ENCODE measurements at places on chromosomes 11 and 22.

GRCh38 chr11:68655806-68656205 is 28.5 kb upstream of the GAL start:
- no peak for DNase-seq

- peak; percentile 76 for DNase-seq
Observed at GRCh38 chr11:111417766-111418435, 38.8 kb upstream of the POU2AF1 start.

DNA sequence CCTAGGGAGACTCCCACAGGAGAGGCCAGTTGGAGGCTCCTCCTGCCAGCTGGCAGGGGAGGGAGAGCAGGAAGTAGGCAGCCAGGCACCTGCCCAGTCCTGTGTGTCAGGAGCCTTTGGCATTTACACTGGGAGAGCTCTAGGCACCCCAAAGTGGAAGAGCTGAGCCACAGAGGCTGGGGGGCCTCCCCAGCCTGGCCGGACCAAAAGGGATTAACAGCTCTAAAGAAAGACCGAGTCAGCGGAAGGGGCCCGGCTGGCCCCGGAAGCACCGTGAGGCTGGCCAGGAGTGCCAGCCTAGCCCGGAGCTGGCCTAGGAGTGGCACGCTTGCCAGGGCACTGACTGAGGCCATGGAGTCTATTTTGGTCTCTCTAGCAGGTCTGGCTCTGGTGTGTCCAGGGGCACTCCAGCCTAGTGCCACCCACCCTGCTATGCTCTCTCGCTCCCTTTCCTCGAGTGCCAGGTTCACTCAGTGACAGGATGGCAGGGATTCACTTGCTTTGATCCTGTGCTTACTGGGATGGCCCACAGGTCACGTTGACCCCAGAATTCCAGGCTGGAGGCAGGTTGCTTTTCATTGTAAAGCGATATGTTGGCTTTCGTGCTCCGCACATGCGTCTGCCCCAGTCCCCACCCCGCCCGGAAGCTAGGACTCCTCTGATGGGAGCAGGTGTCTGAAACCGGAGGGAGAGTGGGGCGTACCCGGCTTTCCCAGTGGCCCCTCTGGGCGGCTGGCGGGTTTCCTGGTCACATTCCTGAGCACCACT is 3.3 kb upstream of the KMT5B start:
- DNase-seq: no peak

DNA sequence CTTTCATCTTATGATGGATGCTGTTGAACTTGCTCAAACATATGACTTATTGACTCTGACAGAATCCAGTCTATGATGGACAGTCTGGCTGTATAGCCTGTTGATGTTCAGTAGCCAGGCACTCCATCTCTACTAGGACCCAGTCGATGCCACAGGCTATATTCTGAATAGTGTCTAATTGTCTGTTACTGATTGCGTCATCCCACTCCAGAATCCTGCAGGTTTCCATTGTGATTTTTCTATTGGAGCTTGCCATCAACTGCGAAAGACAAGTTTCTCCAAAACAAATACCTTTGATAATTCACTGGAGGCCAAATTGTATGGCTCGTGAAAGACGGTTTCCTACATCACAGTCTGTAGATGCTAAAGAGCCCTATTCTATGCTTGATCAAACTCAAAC is 481.7 kb upstream of the CHORDC1 start:
- DNase-seq: no peak

DNA sequence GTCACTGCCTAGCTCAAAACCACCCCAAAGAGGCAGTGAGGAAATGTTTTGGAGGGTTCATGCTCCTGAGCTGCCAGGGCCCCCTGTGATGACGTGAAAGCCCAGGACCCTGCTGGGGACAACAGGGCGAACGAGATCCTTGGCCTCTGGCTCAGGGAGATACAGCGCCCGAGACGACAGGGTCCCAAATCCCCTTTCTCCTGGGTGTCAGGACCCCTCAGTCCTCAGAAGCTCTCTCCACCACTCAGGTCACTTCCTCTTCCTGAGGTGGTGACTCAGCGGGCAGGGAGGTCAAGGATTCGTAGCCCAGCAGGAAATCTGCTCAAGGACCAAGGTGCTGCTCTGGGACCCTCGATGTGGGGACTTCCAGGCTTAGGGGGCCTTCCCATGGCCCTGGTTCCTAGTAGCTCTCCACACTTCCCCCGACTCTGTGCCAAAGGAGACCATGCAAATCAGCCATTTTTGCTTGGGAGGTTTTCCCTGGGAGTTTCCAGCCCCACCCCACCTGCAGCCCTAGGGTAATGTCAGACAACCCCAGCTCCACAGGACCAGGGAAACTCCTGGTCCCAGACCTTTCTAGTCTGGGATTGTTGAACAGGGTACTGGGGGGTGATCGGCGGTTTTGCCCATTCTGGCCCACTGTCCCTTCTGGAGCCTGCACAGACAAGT is 12.8 kb downstream of the BCL9L start:
- DNase-seq: no peak

- no peak for DNase-seq
Observed at GRCh38 chr11:116078101-116078591, 573.9 kb upstream of the CADM1 start.

- no peak for DNase-seq
Observed at GRCh38 chr11:132228746-132229325, 858.4 kb downstream of the NTM start.

DNA sequence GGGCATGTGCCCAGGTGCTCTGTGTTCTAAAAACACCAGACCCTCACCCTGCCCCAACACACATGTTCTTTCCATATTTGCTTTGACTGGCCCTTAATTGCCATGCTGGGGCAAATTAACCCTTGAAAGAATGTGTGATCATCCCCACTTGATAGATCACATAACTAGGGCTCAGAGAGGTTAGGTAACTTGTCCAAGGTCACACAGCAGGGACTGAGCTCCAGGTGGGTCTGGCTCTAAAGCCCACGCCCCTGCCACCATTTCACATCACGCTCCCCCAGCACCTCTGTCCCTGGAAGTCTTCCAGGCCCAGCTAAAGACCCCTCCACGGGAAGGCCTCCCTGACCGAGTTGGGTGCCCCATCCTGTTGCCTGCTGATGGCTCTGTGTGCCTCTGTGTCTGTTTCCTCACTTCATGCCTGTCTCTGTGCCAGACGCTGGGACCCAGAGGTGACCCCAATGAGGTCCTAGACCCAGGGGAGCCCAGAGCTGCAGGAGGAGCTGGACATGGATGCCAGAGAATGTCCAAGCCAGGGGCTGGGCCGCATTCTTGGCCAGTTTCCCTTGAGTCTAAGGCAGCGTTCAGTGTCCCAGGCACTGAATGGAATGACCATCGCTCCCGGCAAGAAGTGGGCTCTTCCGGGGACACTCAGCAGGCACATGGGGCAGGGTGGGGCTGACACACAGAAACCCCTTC is 79.7 kb downstream of the MYO7A start:
- no peak for DNase-seq

- no peak for DNase-seq
Observed at GRCh38 chr11:78094250-78094649, 14.6 kb upstream of the NDUFC2 start.

- DNase-seq: no peak
Observed at GRCh38 chr11:10426475-10426874, 28.6 kb upstream of the AMPD3 start.

DNA sequence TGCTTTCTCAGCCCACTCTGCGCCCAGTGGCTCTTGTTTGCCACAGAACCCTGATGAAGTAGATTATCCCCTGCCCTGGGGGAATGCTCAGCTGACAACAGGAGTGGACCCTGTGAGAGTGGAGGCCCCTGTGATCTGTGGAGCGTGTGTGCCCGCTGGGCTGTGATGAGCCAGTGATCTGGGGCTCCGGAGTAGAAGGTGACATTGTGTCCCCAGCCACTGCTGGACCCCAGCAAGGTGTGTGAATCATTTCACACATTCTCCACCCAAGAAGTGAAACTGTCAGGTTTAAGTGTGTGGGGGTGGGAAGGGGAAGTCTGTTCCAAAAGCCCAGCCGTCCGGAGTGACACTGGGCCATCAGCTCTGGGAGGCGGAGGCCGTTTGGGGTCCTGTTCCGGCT is 33.1 kb upstream of the GRAMD4 start:
- DNase-seq: no peak

DNA sequence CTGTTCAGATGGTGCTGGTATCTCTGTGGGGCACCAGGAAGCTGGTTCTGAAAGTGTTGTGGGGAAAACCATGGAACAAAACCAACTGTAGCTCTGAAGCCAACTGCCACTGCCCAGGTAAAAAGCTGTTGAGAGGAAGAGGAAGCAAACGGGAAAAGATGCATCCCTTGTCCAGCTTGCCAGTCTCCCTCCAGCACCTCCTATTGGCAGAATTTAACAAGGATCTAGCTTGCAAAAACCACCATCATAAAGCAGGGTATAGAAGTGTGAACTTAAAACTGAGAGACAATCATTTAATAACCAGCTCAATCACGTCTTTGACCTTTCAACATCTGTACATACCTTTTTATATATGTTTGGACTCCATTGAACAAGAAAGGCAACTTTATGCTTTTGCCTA is 4.5 kb downstream of the PATE1 start:
- DNase-seq: no peak

GRCh38 chr11:70782401-70782913 is 384.1 kb downstream of the CTTN start:
- DNase-seq: no peak

DNA sequence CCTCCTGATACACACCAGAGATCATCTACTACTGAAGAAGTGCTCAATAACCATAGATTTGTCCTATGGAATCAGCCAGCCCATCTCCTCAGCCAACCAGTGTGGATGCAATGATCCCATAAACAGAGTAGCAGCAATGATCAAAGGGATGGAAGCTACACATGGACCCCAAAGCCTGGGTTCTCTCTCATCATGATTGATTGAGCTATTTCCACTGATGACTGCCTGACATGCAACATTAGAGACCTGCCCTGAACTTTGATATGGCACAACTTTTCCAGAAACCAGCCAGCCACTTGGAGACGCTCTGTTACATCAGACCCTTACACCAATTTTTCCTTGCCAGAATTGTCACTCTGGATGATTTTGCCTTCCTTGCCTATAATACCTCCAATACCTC is 471.6 kb downstream of the BUD13 start:
- no peak for DNase-seq

GRCh38 chr11:121053244-121053643 is 29.3 kb downstream of the TBCEL start:
- DNase-seq: no peak

DNA sequence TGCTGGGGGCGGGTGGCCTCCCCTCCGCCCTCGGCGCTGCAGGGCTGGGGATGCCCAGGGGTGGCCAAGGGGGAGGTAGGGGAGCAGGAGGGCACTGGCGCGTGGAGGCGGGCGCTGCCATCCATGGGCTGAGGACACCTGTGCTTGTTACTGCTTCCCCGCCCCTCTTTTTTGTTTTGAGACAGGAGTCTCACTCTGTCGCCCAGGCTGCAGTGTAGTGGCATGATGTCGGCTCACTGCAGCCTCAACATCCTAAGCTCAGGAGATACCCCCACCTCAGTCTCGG is 683 bp upstream of the FADS3 start:
- DNase-seq: no peak

GRCh38 chr11:46697303-46697702 is 3.1 kb downstream of the ARHGAP1 start:
- no peak for DNase-seq

GRCh38 chr11:12200991-12201985 is 90.9 kb downstream of the MICAL2 start:
- peak; percentile 83 for DNase-seq

- no peak for DNase-seq
Observed at GRCh38 chr11:383431-383830, 10.6 kb upstream of the PKP3 start.

GRCh38 chr11:18223591-18224387 is 12.8 kb downstream of the SAA4 start:
- no peak for DNase-seq

- peak; percentile 78 for DNase-seq
Observed at GRCh38 chr11:88603091-88603867, 265.7 kb upstream of the CTSC start.

DNA sequence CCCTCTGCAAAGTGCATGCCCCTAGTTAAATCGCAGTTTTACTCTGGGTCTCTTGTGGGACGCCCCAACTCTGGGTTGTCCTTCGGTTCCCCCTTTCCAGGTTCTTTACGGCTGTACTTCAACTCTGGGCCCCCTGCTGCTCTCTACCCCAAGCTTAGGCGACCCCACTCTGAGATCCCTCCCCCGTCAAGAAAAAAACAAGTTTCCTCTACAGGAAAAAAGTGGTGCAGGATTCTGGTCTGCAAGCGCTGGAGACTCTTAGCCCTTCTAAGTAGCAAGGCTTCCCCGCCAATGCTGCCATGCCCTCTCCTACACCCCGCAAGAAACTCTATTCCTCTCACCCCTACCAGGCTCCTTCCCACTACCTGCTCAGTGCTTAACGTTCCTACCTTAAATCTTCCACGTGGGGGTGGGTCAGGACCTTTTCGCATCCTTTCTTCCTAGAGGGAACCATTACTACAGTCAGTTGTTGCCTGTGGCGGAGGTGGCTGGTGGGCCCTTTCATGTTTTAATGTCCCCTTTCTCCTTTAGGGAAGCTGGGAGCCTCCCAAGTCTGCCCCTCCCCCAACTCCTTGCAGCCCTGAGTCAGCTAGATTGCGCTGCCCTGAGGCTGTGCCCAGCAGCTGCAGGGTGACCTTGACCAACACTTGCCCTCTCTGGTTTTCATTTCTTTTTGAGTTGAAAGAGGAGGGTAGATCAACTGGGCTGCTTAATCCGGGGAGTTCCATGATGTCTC is 1.4 kb downstream of the NEFH start:
- no peak for DNase-seq

- DNase-seq: no peak
Observed at GRCh38 chr11:96105197-96105895, 181.4 kb upstream of the MTMR2 start.

- peak; percentile 26 for DNase-seq
Observed at GRCh38 chr11:494761-495536, 12.1 kb downstream of the RNH1 start.

DNA sequence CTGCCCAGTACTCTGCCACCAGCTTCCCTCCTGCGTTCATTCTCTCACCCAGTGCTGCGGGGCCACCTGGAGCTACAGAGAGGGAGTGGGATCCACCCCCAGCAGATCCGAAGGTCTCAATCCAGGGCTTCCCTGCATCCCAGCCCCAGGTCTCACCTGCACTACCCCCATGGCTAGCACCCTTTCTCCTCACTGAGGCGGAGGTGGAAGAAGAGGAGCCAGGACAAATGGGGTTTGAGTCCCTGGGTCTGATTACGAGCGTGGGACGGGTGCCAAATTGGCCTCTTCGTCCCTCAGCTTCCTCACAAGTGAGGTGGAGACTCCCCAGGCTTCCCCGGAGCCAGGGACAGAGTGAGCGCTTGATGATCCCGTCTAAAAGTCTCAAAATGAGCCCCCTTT is 64.2 kb downstream of the NFAM1 start:
- DNase-seq: no peak

DNA sequence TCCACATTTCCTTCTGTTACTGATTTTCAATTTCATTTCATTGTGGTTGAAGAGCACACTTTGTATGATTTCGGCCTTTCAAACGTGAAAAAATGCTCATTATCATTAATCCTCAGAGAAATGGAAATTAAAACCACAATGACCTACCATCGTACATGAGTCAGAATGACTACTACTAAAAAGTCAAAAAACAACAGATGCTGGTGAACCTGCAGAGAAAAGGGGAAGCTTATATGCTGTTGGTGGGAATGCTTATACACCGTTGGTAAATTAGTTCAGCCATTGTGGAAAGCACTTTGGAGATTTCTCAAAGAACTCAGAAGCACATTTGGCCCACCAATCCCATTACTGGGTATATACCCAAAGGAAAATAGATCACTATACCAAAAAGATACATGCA is 57.6 kb downstream of the DLG2 start:
- DNase-seq: no peak
